ENCODE measurements at places on chromosomes 5 and 9.

DNA sequence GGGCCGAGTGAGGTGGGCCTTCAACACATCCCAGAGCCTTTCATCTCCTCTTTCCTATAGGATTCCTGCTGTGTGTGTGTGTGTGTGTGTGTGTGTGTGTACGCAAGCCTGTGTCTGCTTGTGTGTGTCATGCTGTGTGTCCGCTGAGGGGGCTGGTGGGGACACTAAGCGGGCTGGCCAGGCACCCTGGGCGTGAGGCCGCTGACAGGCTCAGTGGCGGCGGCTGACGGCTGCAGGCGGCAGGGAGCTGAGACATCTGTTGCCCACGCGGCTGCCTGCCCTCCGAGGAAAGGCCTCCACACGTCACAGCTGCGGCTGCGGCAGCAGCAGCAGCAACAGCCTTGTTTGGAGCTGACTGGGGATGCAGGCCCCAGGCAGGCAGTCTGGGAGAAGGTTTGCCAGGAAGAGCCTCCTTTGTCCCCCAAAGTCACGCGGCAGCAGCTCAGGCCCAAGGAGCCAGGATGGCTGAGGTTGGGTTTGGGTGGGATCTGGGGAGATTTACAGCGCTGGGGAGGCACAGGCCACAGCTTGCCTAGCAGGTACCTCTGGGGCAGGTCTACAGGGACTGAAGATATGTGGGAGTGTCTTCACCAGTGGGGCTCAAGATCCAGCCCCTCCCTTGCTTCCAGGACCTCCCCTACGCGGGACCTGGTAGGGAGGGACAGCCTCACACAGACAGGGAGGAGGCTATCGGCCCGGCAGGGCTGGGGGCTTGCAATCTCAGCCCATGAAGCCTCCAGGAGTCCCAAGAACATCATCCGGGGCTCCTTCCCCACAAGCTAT, 1.8 kb downstream of the PDLIM4 start:
- DNase-seq: peak; percentile 72

DNA sequence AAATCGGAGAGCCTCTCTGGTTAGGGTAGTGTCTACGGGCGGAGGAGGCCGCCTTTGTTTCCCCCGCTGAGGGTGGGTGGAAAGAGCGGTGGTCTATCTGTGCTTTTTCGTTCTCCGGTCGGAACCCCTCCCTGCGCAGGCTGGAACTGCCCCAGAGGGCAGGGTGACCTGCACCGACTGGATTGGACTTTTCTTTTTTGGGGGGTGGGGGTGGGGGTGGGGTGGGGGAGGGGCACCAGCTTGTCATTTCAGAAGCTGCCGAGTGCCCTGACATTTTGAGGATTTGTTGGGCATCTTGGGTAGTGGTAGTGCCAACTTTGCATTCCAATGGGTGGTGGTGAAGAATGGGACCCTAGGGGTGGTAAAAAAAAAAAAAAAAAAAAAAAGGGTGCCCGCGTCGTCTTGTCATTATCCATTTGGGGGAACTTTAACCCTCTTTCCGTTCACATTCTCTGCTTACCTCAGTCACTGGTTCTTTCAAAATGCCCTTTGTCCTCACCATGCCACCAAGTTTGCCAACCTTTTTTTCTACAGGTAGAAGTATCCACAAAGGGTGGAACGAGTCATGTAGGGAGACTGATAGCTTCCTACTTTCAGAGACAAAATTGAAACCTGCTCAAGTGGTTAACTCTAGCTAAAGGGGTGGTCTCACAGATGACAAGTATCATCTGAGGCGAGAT, 1.3 kb downstream of the UBE2R2 start:
- no peak for DNase-seq

GRCh38 chr9:99971410-99971809, 65.0 kb downstream of the STX17 start:
- DNase-seq: no peak

- DNase-seq: no peak
Observed at GRCh38 chr5:42749020-42749419, 7.6 kb upstream of the CCDC152 start.

- DNase-seq: no peak
Observed at GRCh38 chr9:98080326-98080725, 23.8 kb downstream of the NANS start.

GRCh38 chr9:38081356-38082108, 12.5 kb upstream of the SHB start:
- DNase-seq: no peak

DNA sequence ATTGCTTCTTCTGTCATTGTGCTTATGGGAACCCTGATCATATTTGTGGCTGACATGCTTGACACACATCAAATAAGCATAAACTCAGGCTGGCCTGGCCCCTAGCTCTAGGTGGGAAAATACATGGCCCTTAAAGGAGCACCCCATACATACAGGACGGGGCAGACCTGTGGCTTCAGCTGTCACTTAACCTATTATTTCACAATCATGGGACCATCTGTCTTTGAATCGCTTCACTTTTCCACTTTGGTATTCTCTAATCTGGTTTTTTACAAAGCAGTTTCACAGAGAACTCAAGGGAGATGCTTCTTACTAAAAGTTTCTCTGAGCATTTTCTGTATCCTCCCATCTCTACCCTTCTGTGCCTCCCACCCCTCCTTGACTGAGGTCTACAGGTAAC, 34.6 kb upstream of the LRRTM2 start:
- DNase-seq: no peak

DNA sequence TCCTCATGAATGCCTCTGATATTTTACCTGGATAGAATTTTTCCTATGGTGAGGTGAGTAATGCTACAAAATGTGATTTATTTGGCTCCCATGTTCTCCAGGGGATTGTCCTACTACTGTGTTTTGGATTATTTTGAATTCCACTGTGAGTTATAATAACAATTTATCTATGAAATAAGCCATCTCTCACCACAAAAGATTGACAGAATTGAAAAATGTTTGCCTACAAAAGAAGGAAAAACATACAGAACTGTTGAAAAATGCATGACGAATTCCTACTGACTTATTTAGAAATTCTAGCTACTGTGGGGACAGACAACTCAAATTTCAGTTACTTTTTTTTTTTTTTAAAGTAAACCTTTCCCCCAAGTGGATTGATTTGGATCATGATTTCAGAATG, 463.7 kb upstream of the GRIN3A start:
- no peak for DNase-seq

All from endothelial cell of umbilical vein (primary cell).